ENCODE measurements at places on chromosomes 3 and 15. TPM values are rescaled to one million over a fixed set of nuclear protein-coding genes. Genes with fewer than 3 reads are reported as not detected.

GRCh38 chr15:78617076-78617475 lies 3.7 kb downstream of the CHRNA3 start:
- DNase-seq: no peak

- no peak for DNase-seq
Measured at GRCh38 chr15:73930790-73931281, 4.6 kb downstream of the LOXL1 start.

Gene SQOR
- 39.4 TPM for total RNA-seq

Gene PAK6
- total RNA-seq: 0.28 TPM

GRCh38 chr15:72784456-72784876 lies 908 bp upstream of the ADPGK start:
- DNase-seq: no peak

Gene CLRN1
- total RNA-seq: not detected

GRCh38 chr3:57927916-57928315 lies 80.3 kb upstream of the FLNB start:
- no peak for DNase-seq

Gene STAC
- not detected for total RNA-seq

DNA sequence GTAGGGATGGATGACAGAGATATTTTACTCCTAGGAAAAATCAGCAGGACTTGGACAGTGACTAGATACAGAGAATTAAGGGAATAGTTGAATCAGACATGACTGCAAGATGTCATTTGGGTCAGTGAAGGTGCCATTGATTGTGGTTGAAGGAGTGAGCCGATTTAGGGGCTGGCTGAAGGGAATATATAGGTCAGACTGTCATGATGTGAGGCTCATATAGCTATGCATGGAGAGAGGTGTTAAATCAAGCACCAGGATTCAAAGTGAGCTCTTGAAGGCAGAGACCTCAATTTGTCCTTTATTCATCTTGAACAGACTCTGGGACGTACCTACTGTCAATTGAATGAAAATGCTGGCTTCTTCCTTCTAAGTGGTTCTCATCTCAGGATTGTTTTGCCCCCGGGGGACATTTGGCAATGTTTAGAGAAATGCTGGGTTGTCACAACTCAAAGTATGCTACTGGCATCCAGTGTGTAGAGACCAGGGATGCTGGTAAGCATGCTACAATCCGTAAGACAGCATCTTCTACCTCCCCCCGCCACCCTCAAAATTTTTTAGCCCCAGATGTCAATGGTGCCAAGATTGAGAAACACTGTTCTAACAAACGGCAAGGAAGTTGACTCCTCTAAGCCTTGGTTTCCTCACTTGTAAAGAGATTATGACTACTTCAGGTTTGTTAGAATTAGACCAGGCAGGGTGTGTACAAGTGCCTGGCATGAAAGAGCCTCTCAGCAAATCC lies 7.8 kb downstream of the ATP2C1 start:
- DNase-seq: no peak

DNA sequence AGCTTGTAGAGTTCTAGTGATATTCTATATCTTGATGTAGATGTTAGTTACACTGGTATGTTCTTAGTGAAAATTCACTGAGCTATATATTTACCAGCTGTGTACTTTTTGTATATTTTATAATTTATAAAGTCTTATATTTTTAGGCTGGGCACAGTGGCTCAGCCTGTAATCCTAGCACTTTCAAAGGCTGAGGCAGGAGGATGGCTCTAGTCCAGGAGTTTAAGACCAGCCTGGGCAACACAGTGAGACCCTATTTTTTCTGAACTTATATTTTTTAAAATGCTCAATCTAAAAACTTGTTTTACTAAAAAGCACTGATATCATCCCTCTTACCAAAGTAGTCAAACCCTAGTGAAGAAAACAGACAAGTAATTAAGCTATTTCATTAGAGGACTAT lies 5.1 kb downstream of the MYO9A start:
- DNase-seq: no peak

GRCh38 chr15:97648728-97649127 lies 311.8 kb upstream of the ARRDC4 start:
- DNase-seq: no peak

DNA sequence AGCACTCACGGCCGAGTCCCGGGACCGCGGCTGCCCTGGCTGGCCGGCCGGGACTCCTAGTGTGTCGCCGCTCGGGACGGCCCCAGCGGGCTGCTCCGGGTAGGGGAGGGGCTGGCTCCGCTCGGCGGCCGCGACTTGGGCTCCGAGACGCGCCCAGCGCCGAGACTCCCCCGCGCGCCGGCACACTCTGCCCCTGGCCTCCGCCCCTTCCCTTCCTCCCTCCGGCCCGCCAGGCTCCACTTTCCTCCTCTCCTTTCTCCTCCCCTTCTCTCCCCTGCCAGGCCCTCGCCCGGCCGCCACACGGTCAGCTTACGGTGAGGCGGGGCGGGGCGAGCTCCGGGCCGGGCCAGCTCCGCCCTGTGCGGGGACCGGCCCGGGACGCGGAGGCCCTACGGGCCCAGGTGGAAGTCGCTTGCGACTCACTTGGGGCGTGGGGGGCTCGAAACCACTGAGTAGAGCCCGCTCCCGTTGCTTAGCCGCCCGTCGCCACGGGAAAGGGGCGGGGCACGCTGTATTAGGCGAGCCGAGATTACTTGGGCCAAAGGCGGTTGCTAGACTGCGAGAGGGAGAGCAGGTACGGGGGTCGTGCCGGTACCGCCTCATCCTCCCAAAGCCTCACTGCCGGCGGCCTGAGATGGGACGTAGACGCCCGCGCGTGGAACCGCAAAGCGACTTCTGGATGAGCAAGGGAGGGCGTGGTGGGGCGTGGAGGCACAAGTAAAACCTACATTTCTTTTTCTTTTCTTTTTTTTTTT lies at the start of gene ITGB5:
ITGB5 (minus strand) TSS at position 189 of the 755 bp plus-strand sequence. CDS start 365 bp downstream, outside the sequence.
- peak; percentile 9 for DNase-seq

- DNase-seq: no peak
Measured at GRCh38 chr3:16596352-16597032, 8.7 kb downstream of the DAZL start.

DNA sequence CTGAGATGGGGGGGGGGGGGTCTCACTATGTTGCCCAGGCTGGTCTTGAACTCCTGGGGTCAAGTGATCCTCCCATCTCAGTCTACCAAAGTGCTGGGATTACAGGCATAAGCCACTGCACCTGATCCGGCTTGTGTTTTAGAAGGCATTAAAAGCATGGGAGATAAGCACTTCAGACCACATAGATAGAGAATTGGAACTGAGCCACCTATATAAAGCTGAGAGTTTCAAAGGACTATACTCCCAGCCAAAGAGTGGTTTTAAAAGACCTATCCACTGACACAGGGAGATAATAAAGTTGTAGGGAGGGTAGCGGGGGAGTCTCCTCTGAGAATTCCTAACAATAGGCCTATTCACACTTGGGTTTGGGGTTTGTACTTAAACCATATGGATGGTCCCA lies 34.8 kb downstream of the DENND4A start:
- no peak for DNase-seq

DNA sequence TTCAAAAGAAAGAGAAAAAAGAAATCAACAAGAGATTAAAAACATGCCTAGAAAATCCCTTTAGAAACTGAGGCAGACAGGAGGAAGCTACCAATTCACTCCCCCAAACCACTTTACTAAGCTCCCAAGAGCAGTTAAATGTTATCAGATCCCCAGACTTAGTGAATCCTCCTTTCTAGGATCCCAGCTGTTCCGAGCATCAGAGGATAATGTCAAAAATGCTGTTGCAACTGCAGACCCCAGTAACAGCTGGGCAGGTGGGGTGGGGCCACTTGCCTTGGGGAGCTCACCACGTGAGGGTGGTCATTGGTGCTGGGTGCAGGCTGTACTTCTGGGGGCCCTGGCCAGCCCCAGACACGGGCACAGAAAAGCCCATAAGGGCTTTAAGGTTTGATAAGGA lies 9.1 kb downstream of the POMGNT2 start:
- DNase-seq: no peak

DNA sequence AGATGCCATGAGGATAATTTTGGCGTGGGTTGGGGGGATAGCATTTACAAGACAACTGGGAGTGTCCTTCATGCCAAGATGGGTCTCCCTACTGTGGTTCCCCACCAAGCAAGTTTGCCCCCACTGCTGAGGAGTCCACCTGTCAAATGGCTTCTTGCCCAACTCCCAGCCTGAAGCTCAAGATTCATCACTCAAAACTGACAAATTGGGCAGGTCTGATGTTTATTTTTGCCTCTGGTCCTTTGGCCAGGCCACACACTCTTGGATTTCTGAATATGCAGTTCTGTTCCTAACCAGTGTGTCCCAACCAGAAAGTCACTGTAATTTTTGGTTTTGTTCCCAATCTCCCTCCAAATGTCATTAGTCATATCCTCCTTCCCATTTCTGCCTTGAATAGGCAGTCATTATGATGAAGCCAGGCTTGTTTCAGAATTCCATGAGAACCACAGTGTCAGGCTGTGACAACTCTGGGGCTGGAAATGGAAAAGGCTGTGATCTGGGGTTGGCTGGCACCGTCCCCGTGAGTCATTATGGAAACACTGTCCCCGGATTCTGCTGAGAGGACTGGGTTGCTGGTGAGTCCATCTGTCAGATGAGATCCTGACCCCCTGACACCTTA lies 29.3 kb upstream of the MEF2A start:
- no peak for DNase-seq

Gene MINDY4B
- not detected for total RNA-seq

- no peak for DNase-seq
Measured at GRCh38 chr3:55341502-55342031, 145.5 kb downstream of the WNT5A start.

- DNase-seq: no peak
Measured at GRCh38 chr15:51855612-51856011, 26.2 kb downstream of the TMOD3 start.

GRCh38 chr3:10370429-10370828 lies 49.5 kb upstream of the SEC13 start:
- no peak for DNase-seq

Gene TTLL13
- 0.19 TPM for total RNA-seq

GRCh38 chr15:43168192-43169107 lies 16.8 kb upstream of the CCNDBP1 start:
- no peak for DNase-seq

DNA sequence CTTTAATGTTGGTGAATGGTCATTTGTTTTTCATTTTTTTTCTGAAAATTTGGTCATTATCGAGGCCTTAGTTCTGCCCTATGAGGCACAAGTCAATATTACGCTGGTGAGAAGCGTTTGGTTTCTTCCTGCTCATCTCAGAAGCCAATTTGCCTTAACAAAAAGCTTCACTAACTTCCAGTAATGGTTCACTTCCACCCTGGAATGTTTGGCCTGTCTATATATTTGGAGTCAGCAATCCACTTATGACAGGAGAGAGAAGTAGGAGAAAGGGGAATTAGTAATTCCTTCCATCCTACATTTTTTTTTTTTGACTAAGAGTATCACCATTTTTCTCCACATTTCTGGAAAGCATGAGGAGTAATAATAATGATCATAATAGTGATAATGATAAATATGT lies 124.4 kb downstream of the DIPK2A start:
- DNase-seq: no peak

DNA sequence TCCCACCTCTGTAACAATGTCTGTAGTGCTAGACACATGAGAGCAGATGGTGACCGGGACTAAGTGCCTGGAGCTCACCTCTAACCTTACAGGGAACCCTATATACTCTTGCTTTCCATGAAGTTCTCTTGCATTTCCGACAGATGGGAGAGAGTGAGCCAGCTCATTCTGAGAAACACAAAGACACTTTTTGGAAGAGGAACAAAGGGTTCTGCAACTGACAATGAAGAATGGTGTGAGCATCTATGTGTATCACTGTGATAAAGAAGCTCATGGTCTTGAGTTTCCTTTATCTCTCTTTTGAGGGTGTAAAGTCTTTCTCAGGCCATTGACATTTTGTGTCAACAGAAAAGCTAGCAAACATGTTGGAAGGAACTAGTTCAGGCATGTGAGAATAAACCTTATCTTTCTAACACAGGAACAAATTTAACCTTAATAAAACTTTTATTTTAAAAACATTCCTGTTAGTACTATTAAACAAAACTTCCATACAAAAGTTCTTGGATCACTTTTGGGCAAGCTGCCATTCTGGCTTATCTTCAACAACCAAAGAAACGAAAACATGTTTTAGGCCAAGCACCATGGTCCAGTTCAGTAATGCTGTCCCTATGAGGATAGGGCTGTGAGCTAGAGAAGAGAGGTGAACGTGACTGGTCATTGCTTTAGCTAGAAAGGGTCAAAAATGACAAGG lies 142.7 kb downstream of the THRB start:
- no peak for DNase-seq

DNA sequence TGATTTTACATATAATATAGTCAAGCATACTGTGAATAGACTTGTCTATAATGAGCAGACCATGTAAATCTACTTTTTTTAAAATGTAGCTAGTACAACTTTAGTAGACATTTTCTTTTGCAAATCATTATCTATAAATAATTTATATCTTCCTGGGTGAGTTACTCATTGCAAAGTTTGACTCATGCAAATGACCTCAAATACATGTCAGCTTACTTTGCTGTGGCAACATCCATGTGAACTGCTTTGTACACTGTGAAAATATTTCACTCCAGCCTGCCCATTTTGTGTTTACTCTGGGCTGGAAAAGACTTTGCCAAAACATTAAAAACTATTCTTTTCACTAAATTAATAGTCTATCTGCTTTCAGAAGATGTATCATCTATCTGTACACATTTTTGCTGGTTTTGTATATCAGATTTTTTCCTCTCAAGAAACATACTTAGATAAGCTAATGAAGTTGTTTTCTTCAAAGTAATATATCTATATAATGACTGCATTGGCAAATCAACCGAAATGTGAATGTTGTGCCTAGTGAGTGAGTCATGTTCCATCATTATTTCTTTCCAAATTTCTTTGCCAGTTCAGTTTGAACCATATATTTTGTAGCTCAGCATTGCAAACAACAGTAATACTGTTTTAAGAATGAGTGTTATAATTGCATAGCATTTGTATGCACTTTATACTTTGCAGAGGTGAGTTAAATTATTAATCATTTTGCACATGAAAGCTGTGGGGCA lies 26.5 kb downstream of the IGSF10 start:
- DNase-seq: no peak

- DNase-seq: peak; percentile 25
Measured at GRCh38 chr3:105752791-105753415, 115.9 kb downstream of the CBLB start.

DNA sequence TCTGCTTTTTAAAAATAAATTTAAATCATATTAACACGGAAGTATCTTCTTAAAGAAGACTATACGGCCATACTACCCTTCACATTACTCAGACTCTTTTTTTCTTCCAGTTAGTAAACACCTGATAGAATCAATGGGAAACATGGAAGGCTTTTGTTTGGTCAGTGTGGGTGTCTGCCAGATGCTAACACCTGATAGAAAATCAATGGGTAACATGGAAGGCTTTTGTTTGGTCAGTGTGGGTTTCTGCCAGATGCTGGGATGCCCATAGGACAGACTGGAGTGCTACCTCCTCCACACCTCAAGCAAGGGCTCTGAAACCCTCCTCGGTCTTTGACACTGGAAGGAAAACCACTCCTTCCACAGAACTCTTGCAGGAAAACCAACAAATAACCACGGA lies 29.2 kb downstream of the HACL1 start:
- DNase-seq: no peak

Gene RNF168
- total RNA-seq: 22.4 TPM

Gene GP5
- total RNA-seq: 0.08 TPM

Data from activated T-cell treated with anti-CD3 and anti-CD28 coated beads, Interleukin-2, amount 50 U/mL, for 4 hours (primary cell).